Activated CD4-positive, alpha-beta T cell treated with anti-CD3 and anti-CD28 coated beads, Interleukin-2, amount 50 U/mL, for 1 hour (primary cell): ENCODE measurements at places on chromosomes 11 and 22.

DNA sequence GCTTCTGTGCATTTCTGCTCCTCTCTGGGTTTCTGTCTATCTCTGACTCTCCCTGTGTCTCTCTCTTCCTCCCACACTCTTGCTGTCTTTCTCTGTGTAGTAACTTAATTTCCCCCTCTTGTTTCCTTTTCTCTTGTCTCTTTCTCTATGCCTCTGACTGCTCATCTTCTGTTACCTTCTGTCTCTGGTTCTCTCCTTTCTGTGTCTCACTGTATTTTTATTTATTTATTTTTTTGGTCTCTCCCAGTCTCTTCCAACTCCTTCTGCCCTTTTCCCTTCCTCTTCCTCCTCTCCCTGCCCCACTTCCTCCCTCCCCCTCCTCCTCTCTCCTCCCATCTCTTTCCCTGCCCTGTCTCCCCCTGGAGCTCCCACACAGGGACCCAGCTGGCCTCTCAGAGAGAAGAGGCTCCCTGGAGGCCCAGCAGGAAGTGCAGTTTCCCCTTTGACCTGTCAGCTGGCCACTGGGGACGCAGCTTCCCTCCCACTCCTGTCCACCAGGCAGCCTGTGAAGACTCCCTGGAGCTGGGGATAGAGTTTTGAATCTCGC lies 38.3 kb upstream of the MYH9 start:
- no peak for DNase-seq

- DNase-seq: no peak
These were observed 25.0 kb downstream of the METTL15 start for GRCh38 chr11:28133146-28133545.

DNA sequence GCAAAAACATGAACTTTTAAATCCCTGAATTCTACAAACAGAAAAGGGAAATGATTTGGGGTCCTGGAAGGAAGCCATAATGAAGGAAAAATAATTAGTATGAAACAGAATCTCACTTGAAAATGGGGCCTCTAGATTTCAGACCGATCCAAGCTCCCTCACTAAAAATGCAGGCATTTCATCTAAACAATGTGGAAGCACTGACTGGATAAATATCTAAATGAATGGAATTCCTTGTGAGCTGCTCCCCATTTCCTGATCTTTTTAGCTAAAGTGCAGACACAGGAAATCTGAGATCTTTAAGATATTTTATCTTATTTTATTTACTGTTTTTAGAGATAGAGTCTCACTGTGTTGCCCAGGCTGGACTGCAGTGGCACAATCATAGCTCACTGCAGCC lies 1255.8 kb downstream of the LRRC4C start:
- no peak for DNase-seq

DNA sequence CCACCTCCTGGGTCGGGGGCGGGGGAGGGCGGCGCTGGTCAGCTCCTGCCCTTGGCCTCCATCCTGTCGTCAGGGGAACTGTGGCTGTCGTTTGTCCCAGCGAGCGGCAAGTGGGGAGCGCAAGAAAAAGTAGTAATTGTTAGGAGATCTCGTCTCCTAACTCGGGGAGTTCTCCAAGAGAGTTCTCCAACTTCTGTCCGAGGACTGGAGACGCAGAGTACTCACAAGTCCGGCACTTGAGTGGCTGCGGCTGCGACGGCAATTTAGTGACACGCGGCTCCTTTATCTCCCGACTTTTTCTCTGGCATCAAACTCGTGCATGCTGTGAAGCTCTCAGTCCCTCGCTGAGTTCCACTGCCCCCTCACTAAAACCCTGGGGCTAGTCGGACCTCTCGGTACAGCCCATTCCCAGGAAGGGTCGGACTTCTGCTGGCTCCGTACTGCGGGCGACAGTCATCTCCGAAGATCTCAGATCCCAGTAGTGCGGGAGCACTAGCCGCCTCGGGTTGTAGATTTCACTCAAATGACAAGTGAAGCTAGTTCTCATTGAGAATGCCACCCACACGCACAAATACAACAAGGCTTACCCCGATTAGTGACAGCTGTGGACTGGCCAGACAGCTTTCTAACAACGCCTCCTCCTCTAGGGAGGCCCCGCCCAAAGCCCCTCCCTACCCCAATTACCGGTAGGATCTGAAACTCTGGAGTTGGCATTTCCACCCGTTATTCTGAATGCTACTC lies at the start of gene PGR:
PGR (minus strand) TSS at position 611 of the 741 bp plus-strand sequence. CDS start 743 bp downstream, outside the sequence.
- DNase-seq: no peak
